ENCODE measurements at places on chromosomes 2 and 18. TPM values are rescaled to one million over a fixed set of nuclear protein-coding genes. Genes with fewer than 3 reads are reported as not detected.

GRCh38 chr2:236173036-236173728 is 5.0 kb upstream of the GBX2 start:
- DNase-seq: no peak

FAM124B gene
- total RNA-seq: 1.2 TPM

GRCh38 chr2:68732036-68732932 is 2.3 kb upstream of the ARHGAP25 start:
- peak; percentile 6 for DNase-seq

ITGA4 gene
- total RNA-seq: 252 TPM

DNA sequence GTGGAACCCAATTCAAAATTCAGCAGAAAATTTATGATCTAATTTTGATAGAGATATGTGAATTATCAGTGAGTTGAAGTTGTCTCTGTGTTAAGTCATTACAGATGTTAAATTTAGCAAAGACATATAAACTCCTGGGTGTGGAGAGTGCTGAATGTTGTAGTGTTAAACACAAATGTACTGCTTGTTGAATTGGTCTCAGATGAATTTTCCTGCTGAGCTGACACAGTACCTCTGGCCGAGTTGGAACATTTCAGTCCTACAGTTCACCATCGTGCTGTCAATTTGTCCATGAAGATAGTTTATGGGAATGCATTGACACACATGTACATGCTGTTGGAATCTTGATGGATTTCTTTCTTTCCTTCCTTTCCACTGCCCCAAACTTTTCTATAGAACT is 255.9 kb downstream of the PLCL1 start:
- DNase-seq: no peak

DNA sequence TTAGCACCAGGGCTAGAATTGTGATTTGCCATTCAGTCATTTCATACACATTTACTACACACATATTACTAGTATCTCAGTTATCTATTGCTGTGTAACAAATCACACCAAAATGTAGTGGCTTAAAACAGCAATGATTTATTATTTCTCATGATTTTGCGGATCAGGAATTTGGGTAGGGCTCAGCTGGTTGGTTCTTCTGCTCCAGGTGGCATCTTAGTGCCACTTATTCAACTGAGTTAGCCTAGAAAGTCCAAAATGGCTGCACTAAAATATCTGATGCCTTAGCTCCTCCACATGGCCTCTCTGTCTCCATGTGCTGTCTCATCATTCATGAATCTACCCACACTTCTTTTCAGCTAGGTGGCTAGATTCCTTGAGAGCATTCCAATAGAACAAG is 107.1 kb downstream of the ZFP36L2 start:
- no peak for DNase-seq

DNA sequence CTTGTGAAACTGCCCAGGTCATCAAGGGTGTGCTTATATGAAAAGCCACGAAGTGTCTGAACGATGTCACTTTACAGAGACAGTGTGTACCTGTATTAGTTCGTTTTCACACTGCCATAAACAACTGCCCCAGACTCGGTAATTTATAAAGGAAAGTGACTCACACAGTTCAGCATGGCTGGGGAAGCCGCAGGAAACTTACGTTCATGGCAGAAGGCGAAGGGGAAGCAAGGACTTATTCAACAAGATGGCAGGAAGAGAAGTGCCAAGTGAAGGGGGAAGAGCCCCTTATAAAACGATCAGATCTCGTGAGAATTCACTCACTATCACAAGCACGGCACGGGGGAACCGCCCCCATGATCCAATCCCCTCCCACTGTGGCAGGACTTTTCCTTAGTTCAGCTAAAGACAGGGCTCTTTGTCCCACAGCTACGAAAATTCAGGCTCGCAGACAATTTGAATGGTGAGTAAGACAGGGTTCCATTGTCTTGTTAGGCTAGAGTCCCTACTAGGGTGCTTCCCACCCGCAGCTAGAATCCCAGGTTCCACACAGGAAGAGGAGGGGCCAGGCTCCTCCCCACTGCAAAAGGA is 20.1 kb downstream of the TMEM177 start:
- no peak for DNase-seq

GRCh38 chr2:179412112-179412511 is 147.5 kb upstream of the SESTD1 start:
- no peak for DNase-seq

- no peak for DNase-seq
These were observed 106.4 kb upstream of the NCKAP5 start for GRCh38 chr2:133674433-133675331.

DNA sequence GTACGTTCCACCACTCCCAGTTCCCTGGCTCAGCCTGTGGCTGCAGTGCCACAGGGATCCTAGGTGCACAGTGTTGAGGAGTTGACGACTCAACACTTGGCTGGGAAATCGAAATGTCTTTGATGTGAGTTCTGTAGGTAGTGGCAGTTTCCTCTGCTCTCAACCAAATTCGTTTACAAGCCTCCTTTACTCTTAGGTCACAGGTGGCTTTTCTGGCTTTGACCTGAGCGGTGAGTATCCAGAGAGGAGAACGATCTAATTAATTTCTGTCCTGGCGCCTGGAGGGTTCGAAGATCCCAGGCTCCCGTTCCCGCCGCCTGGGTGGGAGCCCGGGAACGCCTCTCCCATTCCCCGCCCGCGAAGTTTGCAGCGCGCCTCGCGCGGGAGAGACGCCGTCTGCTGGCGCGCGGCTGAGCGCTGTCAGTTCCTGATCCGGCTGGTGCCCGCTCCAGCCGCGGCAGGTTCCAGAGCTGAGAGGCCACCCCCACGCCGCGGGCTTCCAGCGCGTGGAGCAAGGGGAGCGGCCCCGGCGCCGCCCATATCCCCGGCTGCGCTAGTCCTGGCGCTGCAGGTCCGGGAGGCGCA is at the start of gene LAMA3:
Gene LAMA3 (plus strand): TSS at position 423 of the 585 bp plus-strand sequence. CDS start 231 bp downstream, outside the sequence.
- DNase-seq: peak; percentile 30
